Stimulated activated CD8-positive, alpha-beta memory T cell treated with anti-CD3 and anti-CD28 coated beads, Interleukin-7, amount 100 ng/mL, for 4 hours (primary cell): ENCODE measurements at places on chromosomes 12 and 14.

DNA sequence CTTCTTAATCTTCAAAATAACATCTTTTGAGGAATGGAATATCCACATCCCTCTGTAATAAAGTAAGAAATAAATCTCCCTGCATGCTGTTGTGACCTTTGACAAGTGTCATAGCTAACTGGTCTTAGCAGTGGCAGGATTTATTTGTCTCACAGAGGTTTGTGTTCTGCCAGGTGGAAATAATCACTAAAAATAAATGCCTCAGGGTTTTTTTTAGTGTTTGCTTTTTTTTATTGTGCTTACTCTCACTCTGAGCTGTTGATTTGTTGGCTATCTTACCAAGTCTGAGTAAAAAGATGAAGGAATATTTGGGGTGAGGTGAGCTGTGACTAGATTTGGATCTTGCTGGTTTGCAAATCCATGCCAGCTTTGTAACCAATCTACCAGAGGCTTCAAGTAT is 285.4 kb downstream of the ALG10B start:
- DNase-seq: no peak

GRCh38 chr12:1607940-1608712 is 13.7 kb upstream of the FBXL14 start:
- DNase-seq: no peak

DNA sequence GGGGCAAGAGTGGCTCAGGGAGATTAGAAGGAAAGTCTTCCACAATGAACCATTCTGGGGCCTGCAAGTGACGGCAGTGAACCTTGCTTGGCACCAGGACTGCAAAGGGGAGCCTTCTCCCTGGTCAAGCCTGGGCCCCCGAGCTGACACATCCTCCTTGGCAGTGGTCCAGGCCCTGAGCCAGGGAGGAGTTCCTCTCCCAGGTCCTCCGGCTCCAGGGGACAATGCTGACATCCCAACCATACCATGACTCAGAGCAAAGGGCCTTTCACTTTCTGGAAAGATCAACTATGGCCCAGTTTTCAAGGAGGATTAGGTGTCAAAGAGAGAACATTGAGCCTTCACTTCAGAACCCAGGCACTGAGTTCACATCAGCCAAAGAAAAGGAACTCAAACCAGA is 756.5 kb upstream of the TBX3 start:
- no peak for DNase-seq

DNA sequence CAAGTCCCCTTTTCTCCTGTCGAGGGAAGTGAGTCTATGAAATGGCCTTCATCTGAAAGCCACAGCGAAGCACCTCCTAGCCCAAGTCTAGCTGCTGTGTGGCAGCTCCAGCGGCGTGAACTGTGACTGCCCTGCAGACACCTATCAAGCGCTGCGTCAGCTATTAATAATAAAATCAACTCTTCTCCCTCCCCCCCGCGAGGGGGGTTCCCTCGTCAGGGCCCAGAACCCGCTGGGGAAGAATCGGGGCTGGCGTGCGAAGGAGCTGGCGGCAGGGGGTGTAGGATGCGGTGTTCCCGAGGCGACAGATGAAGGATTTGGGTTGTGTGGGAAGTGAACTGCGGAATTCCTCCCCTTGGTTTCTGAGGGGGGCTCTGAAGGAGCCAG is 662 bp upstream of the ATP2A2 start:
- peak; percentile 42 for DNase-seq

DNA sequence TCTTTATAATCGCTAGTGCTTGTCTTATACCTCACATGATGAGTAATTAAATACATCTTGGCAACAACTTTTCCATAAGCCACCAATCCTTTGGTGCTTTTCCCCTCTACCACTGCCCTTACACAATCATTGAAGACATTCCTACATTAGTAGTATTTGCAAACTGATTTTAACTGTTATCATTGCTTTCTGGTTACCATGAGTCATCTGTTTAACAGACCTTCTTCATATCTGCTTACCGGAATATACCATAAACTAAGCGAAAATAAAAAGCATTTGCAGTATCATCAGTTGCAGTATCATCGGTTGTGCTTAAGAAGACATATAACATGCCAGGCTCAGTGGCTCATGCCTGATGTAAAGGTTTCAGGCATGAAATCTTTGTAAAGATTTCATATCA is 54.8 kb upstream of the PLEKHA5 start:
- DNase-seq: no peak

DNA sequence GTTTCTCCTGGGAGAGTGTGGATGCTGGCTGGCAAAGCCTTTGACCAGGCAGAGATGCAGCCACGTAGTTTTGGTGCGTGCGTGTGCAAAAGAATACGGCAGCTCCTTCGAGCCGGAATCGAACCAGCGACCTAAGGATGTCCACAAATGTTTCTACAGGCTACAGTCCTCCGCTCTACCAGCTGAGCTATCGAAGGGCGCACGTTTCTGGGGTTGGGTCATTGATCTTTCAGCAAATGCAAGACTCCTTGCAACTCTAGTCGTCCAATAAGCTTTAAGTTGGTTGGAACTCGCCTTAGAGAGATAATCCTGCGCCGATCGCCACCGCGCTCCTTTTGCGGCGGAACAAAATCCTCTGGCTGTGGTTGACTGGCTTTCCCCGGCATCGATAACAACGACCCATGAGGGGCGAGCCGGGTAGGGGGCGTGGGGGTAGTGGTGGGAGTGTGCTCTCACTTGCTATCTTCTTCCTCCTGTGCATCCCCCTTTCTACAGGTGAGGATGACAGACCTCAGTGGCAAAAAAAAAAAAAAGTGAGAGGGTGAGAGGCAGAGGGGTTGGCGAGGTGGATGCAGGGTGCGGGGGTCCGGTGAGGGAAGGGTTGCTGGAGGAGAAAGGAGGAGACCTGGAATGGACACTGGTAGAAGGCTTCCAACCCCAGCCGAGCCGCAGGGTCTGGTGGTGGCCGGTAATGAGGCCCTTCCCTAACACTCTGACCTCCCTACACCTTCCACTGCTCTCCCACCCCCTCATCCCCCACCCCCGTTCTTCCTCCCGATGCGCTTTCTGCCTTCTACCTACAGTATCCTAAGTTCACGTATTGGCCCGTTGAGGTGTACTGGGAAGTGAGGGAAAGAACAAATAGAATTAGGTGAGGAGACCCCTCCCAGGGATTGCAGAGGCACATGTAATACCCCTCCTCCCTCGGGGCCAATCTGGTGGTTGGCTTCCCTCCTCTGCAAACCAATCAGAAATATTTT is 11.8 kb upstream of the OR6S1 start:
- no peak for DNase-seq

- no peak for DNase-seq
Measured at GRCh38 chr14:64060199-64060545, 207.4 kb downstream of the SYNE2 start.

DNA sequence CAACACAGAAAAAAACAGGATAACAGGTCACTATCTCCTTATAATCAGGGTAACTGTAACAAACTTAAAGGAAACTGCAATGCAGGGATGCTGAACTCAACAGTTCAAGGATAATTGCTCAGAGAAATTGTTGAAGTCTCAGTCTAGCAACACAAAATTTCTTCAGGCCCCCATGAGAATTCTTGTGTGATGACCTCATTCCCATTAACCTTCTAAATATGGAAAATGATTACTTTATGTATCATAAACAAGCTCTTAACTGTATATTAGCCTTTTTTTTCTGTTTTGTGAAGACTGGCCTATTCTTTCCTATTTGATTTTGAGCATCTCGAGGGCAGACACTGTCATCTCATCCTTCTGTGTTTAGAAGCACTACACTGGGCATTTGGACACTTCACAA is 47.1 kb downstream of the IGF1 start:
- no peak for DNase-seq

DNA sequence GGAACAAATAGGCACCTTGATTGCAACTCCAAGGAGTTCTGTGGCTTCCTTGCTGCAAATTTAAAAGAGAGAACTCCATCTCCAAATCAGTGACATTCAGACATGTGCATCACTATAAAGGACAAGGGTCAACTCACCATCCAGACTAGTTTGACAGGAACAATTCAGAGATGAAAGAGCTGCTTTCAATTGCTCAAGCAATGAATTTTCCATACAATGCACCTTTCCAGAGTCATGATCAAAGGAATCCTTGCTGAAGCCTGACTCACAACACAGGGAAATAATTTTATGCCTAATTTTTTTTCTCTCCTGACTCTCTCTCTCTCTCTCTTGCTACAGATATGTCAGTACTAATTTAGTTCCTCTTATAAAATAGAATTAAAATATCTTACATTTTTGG is 380.5 kb upstream of the GARIN6 start:
- no peak for DNase-seq

DNA sequence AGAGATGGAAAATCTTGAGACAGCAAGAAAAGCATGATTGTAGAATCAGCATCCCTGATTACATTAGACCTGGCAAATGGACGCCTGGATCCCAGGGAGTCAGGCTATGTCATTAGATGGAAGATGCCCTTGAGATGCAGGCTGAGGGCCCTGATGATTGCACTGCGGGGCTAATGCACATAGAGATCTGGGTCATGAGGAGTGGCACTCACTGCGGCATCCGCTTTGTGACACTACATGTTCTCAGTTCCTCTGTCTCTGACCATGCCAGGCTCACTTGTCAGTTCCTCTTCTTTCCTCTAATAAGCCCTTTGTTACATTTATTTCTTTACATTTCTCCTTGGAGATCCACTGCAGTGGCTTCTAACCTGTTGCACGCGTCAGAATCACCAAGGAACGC is 70.1 kb upstream of the GPATCH2L start:
- DNase-seq: no peak

DNA sequence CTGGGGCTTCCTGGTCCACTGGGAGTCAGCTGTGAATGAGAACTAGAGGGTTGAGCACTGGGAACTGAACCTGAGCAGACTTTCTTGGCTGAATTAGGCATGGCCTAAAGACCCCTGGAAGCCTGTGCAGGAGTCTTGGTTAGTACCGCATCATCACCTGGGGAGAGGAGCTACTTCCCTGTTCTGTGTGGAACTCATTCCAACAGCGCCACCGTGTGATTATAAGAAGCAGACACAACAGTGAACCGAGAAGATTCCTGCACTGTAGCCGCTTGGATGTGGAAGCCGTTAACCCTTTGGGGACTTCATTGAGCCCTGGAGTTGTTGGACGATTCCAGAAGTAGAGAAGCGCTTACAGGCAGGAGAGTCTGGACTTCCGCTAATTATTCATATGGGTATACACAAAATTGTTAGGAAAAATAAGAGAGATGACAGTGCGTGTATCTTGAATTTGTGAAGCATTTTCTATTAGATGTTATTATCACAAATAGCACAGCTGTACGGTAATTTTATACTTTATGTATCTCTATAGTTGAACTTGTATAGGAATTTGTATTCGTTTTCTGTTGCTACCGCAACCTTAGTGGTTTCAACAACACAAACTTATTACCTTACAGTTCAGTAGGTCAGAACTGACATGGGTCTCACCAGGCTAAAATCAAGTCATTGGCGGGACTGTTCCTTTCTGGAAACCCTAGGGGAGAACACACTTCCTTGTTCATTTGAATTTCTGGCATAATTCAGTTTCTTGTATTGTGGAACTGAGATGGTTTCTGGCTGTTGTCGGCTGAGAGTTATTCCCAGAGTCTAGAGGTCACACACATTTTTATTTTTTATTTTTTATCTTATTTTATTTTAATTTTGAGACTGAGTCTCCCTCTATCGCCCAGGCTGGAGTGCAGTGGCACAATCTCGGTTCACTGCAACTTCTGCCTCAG is 100.7 kb downstream of the C2CD5 start:
- peak; percentile 17 for DNase-seq

DNA sequence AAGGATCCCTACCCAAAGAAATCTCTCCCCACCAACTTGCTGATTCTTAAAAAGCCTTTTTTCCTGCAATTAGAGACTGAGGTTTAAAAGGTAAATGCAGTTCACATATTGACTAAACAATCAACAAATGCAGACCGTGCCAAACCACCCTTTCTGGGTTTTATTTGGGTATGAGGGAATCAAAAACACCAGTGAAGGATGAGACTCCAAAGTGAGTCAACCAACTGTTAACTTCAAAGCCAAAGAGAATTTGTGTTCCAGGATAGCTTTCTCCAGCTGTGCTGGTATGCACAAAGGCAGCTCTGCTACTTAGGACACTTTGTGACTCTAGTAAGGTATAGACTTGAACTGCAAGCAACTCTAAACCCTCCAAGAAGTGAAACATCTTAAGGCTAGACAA is 39.4 kb downstream of the RPS29 start:
- no peak for DNase-seq

GRCh38 chr14:20684662-20685456 is 499 bp downstream of the RNASE4 start:
- no peak for DNase-seq

DNA sequence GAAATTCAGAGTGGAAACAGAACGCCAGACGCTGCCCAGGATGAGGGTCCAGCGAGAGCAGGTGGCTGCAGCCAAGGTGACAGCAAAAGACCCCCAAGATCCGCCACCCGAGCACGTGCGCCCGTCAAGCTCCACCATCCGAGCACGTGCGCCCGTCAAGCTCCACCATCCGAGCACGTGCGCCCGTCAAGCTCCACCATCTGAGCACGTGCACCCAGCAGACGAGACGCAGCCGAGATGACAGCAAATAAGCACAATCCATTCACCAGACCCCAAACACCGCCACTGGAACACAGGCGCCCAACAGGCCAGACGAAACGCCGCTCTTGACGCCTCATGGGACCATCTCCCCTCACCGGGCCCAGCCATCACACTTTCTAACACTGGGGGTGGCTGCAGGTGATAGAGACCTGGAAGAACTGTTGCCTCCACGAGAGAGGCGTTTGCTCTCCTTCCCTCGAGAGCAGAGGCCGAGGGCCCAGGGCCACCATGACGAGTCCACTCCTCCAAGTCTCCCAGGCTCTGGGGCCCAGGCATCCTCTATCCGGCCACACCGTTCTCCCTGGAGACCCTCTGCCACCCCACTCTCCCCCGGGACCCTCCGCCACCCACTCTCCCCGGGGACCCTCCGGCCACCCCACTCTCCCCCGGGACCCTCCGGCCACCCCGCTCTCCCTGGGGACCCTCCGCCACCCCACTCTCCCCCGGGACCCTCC is 62.1 kb upstream of the GALNT9 start:
- DNase-seq: no peak

DNA sequence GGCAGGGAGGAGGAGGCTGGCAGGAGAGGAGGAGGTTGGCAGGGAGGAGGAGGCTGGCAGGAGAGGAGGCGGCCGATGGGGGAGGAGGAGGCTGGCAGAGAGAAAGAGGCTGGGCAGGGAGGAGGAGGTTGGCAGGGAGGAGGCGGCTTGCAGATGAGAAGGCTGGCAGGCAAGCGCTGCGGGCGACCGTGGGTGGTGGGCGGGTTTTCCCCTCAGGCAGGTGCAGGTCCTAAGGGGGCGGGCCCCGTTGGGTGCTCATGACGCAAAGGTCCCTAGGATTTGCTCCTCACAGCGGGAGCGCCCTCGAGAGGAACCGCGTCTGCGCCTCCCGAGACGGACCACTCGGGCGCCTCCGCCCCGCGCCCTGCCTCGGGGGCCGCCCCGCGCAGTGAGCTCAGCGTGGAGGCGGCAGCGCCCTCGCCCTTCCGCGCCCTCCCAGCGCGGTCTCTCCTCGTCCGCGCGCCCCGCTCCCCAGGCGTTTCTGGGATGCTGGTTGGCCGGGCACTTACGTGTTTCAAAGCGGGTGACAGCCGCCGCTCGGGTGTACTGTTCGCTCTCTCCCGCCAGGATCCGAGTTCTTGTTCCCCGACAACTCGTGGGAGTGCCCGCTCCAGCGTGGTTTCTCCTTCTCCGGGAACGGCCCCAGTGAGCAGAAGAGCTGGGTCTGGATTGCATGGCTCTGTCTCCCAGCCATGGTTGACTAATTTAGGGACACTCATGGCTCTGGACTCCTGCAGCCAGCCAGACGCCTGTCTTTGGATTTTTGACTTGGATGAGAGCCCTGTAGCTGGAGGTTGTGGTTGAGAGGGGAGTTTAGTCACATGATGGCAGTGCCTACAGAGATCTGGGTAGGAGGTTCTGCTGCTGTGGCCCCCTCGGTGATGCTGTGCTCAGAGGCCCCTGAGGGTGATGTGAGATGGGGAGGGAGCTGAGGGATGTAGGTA is 64.1 kb upstream of the PPP4R3A start:
- peak; percentile 94 for DNase-seq
